ENCODE measurements at places on chromosomes 5 and 9. TPM values are rescaled to one million over a fixed set of nuclear protein-coding genes. Genes with fewer than 3 reads are reported as not detected.

DNA sequence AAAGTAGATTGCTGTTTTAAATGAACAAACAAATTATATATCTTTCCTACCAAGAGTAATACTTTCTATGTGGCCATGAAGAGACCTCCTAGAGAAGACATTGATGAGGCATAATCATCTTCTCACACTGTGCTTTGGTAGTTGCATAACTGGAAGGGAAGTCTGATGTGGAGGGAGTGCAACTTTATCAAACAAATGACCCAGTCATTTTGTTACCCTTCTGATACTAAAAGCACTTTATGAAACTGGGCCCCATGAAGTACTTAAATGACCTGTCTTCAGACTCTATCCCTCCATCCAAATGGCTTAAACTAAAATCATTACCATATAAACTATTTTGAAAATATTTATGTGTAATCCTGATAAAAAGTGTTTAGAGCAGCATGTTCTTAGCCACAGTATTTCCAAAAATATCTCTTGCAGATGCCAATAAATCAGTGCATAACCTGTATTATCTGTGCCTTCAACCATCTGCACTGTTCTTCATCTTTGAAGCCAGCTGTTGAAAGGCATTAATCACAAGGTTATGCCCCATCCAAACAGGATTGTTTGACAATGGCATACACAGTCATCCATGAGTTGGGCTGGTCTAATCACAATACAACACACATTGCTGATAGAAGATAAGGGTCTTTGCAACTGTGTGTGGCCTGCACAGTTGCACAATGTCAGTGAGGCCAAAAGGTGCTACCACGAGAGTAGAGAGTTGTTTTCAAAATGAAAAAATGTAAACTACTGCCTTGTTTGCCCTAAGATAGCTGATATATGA lies 31.9 kb upstream of the MIER3 start:
- no peaks in the 10 kb centered on the region for H3K36me3 ChIP-seq
- no peaks in the 10 kb centered on the region for H3K27me3 ChIP-seq
- no peaks in the 10 kb centered on the region for H3K4me1 ChIP-seq
- no peak overlapping the region for H3K27ac ChIP-seq
- no peak overlapping the region for H3K4me3 ChIP-seq

DNA sequence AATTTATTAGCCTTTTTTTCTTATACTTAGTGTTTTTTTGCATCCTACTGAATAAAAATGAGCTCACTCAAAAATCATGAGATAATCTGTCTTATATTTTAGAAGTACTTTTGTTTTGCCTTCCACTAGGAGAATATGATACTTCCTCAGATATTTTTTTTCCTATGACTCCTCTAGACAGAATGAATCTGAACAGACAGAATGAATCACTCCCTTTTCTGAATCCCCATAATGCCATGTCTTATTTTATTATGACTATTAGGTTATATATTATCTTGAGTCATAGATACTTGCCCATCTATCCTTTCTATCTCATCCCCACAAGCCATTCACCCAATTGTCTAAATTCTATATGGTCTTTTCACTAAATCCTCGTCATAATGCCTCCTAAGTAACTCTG lies 134.6 kb downstream of the BRINP1 start:
- no peak overlapping the region for H3K27ac ChIP-seq
- H3K27me3 ChIP-seq = no peaks in the 10 kb centered on the region
- DNase-seq = no peak
- no peaks in the 10 kb centered on the region for H3K4me1 ChIP-seq
- H3K4me3 ChIP-seq = no peak overlapping the region

DNA sequence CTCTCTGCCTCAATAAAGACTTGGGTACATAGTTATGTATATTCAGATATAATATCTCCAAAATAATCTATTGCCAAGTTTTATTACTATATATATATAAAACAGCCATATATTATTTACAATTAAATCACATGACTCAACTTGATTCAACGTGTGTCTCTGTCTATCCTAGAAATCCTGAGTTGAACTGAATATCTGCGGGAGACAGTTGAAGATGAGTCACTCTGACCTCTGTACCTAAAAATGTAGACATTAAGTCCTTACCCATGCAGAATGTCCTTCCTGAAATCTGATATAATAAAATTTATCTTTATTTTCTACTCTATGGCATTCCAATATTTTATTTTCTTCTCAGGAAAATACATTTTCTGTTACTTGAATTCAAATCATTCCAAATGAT lies 218.2 kb upstream of the PRDM9 start:
- no peak overlapping the region for H3K4me3 ChIP-seq
- H3K27me3 ChIP-seq = no peaks in the 10 kb centered on the region
- no peaks in the 10 kb centered on the region for H3K36me3 ChIP-seq
- no peak overlapping the region for H3K27ac ChIP-seq

EGFL7 gene
- total RNA-seq = 78.4 TPM

GRCh38 chr5:35377653-35378052 lies 147.4 kb upstream of the PRLR start:
- no peak for DNase-seq
- H3K27ac ChIP-seq = no peak overlapping the region
- no peaks in the 10 kb centered on the region for H3K4me1 ChIP-seq
- no peaks in the 10 kb centered on the region for H3K36me3 ChIP-seq
- H3K27me3 ChIP-seq = no peaks in the 10 kb centered on the region

DNA sequence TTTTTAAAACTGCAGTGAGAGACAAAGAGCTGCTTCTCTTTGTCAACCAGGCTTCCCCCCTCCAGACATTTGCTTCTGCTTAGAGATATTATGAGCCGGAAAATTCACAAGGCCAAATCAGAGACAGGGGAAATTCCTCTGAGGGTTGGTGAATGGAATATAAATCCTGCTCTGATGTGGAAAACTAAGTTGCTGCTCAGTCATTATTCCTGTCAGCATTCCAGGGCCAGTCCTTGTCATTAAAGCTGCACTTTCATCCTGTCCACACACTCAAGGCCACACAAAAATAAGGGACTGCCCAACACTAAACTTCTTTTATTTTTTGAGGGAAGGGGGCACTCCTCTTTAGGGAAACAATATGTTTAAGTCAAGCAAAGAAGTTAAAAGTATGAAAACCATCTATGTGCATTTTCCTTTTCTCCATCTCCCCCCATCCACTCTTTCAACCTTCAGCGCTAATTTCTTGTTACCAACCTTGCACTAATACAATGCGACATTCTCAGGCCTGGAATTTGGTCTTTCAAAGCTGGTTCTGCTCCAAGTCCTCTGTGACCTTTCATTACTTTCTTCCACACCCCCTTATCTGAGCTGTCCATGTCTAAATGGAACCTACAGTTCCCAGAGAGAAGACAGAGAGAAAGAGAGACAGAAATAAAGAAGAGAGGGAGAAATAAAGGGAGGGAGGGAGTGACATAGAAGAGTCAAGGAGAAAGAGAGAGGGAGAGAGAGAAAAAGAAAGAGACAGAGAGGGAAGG lies 118.9 kb upstream of the S1PR3 start:
- peak; percentile 88 for DNase-seq
- no peak overlapping the region for H3K4me3 ChIP-seq
- H3K27ac ChIP-seq = peak overlapping the region; percentile 59
- H3K4me1 ChIP-seq = peaks cover 15% of the 10 kb centered on the region
- peaks cover 4% of the 10 kb centered on the region for H3K27me3 ChIP-seq

- no peak for DNase-seq
- no peak overlapping the region for H3K4me3 ChIP-seq
- H3K4me1 ChIP-seq = peaks cover 14% of the 10 kb centered on the region
- H3K27ac ChIP-seq = no peak overlapping the region
- peaks cover 32% of the 10 kb centered on the region for H3K27me3 ChIP-seq
These were observed 218.3 kb downstream of the PAX5 start for GRCh38 chr9:36815566-36816348.

STARD4 gene
- 6.3 TPM for total RNA-seq

GRCh38 chr5:180799194-180799593 lies 3.4 kb downstream of the MGAT1 start:
- H3K4me3 ChIP-seq = no peak overlapping the region
- peaks cover 49% of the 10 kb centered on the region for H3K4me1 ChIP-seq
- no peaks in the 10 kb centered on the region for H3K27me3 ChIP-seq
- no peak overlapping the region for H3K27ac ChIP-seq
- DNase-seq = no peak
- H3K36me3 ChIP-seq = peaks cover 34% of the 10 kb centered on the region

GRCh38 chr5:86971034-86971571 lies 296.6 kb upstream of the RASA1 start:
- no peak overlapping the region for H3K27ac ChIP-seq
- H3K36me3 ChIP-seq = no peaks in the 10 kb centered on the region
- H3K4me1 ChIP-seq = peaks cover 3% of the 10 kb centered on the region
- no peak overlapping the region for H3K4me3 ChIP-seq

- no peaks in the 10 kb centered on the region for H3K27me3 ChIP-seq
- no peak overlapping the region for H3K4me3 ChIP-seq
- H3K27ac ChIP-seq = no peak overlapping the region
- peaks cover 5% of the 10 kb centered on the region for H3K4me1 ChIP-seq
- no peaks in the 10 kb centered on the region for H3K36me3 ChIP-seq
These were observed 30.9 kb downstream of the PRKACG start for GRCh38 chr9:68983008-68983411.

ADGRD2 gene
- not detected for total RNA-seq

GRCh38 chr9:21357479-21358460 lies 7.1 kb upstream of the IFNA6 start:
- H3K4me3 ChIP-seq = no peak overlapping the region
- peak; percentile 37 for DNase-seq
- H3K4me1 ChIP-seq = no peaks in the 10 kb centered on the region
- no peaks in the 10 kb centered on the region for H3K27me3 ChIP-seq

- H3K36me3 ChIP-seq = peaks cover 9% of the 10 kb centered on the region
- H3K27me3 ChIP-seq = no peaks in the 10 kb centered on the region
- no peak overlapping the region for H3K4me3 ChIP-seq
- peak overlapping the region; percentile 87 for H3K27ac ChIP-seq
- peaks cover 8% of the 10 kb centered on the region for H3K4me1 ChIP-seq
These were observed 70.5 kb downstream of the SMIM23 start for GRCh38 chr5:171855798-171856763.

DNA sequence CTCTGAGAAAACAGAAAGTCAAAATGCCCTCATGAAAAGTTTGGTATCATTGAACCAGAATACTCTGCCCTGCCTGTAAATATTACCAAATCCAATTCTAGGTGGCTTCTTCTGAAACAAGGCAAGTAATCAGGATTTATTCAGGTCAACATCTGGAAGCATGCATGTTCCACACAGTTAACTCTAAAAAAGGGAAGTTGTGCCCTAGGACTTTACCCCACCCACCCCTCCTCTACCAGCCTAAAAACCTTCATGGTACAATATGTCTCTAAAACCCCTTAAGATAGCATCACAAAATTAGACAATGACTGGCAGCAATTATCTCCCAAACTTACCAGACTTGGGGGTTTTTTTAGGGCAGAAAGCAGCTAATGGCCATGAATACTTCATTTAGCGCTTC lies 414.8 kb upstream of the SLC30A5 start:
- no peaks in the 10 kb centered on the region for H3K36me3 ChIP-seq
- H3K4me1 ChIP-seq = no peaks in the 10 kb centered on the region
- no peak overlapping the region for H3K27ac ChIP-seq
- no peak for DNase-seq
- H3K27me3 ChIP-seq = peaks cover 2% of the 10 kb centered on the region
- H3K4me3 ChIP-seq = no peak overlapping the region

DNA sequence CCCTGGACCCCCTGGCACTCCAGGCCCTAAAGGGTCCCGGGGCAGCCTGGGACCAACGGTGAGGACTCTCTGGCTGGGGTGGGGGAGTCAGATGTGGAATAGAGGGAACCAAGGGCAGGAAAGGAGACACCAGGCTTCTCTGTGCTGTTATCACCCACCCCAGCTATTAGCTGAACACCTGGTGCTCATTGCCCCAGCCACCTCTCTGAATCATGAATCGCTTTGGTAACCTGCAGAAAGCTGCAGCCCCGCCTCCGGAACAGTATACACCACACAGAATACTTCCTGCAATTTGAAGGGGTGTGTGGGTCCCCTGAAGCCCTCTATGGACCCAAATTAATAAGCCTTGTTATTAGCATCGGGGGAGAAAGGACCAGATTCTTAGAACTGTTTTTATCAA lies 40.4 kb upstream of the ORM1 start:
- no peaks in the 10 kb centered on the region for H3K27me3 ChIP-seq
- H3K27ac ChIP-seq = peak overlapping the region; percentile 15
- H3K36me3 ChIP-seq = peaks cover 25% of the 10 kb centered on the region
- no peak for DNase-seq

GRCh38 chr9:5191985-5192384 lies 6.5 kb upstream of the INSL6 start:
- H3K27me3 ChIP-seq = no peaks in the 10 kb centered on the region
- H3K36me3 ChIP-seq = no peaks in the 10 kb centered on the region
- no peaks in the 10 kb centered on the region for H3K4me1 ChIP-seq
- DNase-seq = no peak
- no peak overlapping the region for H3K4me3 ChIP-seq

LHX6 gene
- total RNA-seq = 3.7 TPM

DNA sequence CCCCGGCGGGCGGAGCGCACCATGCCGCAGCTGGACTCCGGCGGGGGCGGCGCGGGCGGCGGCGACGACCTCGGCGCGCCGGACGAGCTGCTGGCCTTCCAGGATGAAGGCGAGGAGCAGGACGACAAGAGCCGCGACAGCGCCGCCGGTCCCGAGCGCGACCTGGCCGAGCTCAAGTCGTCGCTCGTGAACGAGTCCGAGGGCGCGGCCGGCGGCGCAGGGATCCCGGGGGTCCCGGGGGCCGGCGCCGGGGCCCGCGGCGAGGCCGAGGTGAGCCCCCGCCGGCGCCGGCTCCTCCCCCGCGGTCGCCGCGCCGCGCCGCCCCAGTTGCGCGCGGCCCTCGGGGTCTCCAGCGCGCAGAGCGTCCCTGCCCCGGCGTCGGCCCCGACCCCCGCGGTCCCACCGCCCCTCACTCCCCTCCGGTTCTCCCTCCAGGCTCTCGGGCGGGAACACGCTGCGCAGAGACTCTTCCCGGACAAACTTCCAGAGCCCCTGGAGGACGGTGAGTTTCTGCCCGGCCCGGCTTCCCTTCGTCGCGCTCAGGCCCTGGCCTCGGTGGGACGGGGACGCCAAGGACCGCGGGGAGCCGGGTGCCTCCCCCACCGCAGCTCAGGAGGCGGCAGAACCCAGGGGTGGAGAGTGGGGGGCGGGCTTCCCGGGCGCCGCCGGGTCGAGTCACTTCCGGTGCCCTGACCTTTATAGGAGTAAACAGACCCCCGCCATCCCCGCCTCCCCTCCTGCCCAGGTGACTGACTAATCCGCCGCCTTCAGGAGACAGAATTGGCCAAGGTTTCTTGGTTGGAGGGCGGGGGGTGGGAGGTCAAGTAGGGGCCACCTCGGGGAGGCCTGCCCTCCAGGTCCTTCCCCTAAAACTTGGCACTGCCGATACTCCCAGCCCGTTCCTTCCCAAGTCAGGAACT lies 665 bp downstream of the TCF7 start:
- H3K4me3 ChIP-seq = peak overlapping the region; percentile 39
- DNase-seq = no peak
- H3K27me3 ChIP-seq = peaks cover 57% of the 10 kb centered on the region
- peaks cover 26% of the 10 kb centered on the region for H3K4me1 ChIP-seq

Data from muscle of leg (tissue), 16 donors.